ENCODE measurements at places on chromosomes 5 and 9. TPM values are rescaled to one million over a fixed set of nuclear protein-coding genes. Genes with fewer than 3 reads are reported as not detected.
A peak's percentile ranks its signal among the peaks of the same experiment; 100 is the strongest.

IL13 gene
- total RNA-seq, result not detected

DNA sequence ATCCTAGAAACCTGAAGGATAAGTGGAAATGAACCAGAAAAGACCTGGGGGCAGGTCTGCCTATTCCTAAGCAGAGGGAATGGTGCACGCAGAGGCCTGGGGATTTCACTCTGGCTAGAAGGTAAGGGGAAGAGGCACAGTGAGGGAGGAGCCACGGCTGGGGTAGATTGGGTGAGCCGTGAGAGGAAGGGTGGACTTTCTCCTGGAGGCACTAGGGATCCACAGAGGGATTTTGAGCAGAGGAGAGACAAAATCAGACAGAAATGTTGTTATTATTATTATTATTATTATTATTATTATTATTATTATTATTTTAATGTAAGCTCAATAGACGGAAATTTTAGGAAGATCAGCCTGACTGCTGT is 3.0 kb upstream of the ADGRD2 start:
- no peak for DNase-seq

DNA sequence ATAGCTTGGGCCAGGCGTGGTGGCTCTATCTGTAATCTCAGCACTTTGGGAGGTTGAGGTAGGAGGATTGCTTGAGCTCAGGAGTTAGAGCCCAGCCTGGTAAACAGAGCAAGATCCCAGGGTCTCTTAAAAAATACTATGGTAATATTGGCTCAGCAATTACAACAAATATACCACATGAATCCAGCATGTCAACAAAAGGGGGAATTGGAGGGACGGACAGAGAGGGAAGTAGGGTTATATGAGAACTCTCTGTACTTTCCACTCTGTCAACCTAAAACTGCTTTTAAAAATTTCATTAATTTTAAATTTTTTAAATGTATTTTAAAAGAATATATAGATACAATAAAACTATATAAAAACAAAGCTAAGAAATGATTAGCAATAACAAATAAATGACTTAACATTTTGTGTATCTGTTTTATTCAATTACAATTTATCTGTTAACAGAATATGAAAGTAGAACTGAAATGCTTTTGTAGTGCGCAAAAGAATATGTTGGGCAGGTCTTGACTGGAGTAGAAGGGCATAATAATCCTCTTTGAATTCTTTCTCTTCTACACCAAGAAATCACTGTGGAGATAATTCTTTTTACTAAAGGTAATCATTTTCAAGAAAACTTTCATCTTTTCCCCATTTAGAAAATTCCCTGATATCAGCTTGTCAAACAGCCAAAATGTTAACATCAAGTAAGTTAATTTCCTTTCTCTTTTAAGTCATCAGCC is 12.9 kb upstream of the CDC42SE2 start:
- peak; percentile 58 for DNase-seq

DNA sequence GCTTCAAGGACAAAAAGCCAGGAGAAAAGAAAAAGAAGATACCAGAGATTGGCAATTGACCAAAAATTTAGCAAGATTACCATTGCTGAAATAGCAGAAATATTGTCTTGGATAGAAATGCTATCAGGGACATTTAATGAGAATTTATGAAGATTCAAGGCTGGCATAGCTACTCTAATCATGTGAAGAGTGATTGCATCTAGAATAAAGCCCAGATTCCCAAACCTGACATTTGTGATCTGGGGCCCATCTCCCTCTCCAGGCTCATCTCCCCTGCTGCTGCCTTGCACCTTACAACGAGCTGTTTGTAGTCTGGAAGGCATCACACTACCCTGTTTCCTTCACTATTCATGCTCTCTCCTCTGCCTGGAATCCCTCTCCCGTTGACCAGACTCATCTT is 114.5 kb downstream of the C9orf152 start:
- no peak for DNase-seq

GRCh38 chr9:134406366-134407120 is 80.3 kb downstream of the RXRA start:
- DNase-seq, result no peak

DNA sequence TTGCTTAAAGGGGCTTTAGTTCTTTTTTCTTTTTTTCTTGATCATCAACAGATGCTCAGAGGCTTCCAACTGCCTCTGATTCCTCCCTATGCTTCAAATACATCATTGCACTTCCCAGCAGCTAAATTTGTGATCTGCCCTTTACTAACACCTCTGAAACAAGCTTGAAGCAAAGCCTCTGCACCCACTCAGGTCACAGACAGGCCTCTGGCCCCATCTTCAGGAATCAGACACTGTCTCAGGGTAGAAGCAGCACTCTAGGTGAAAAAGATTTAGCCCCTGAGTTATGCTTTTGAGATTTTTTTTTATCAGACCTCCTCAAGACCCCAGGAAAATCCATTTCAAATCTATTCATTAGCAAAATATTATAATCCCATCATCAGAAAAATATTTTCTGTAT is 91.5 kb downstream of the MAMDC2 start:
- no peak for DNase-seq

DNA sequence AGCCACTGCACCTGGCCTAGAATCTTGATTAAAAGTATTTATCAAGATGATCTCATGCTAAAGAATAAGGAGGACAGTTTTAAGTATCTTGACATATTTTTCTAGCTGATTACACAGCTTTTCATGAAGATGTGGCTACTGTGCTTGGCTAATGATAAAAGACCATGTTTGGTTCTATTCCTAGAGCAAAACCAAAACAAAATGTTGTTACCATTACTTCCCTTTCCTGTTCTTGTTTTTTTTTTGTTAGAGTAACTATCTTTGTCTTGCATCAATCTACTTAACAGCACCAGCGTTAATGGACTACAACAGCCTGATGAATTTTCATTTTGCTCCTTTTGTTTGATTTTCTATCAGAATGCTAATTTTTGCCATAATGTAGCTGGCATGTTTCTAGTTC is 86.2 kb upstream of the DHFR start:
- DNase-seq, result no peak

DNA sequence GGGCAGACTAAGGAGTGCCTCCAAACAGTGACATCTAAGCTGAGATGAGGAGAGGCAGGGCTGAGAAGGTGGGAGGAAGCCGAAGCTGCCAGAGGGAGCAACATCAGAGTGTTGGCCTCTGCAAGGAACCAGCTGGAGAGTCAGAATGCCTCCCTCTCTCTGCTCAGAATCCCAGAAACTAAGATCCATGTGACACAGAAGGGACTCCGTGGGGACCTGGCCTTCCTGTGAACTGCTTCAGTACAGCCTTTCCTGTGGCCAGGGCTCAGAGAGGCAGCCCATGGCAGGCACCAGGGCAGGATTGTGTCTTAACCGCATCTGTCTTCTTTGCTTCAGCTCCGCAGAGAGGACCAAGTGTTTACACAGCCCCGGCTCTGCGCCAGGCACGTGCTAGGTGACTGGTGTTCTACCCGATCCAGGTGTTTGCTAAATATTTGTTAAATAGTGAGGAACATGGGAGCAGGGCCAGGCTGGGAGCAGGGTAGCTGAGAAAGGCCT is 33.5 kb downstream of the KCNMB1 start:
- no peak for DNase-seq

- no peak for DNase-seq
Measured at GRCh38 chr5:98635656-98636055, 137.8 kb upstream of the RGMB start.
